ENCODE measurements at places on chromosomes 2 and 18. TPM values are rescaled to one million over a fixed set of nuclear protein-coding genes. Genes with fewer than 3 reads are reported as not detected.

Gene RNF144A
- 40.2 TPM for total RNA-seq

Gene ZNF521
- 58.7 TPM for total RNA-seq

Gene PDE11A
- 0.27 TPM for total RNA-seq

GRCh38 chr2:43421194-43421593 is 174.6 kb downstream of the THADA start:
- DNase-seq, result no peak
- H3K4me1 ChIP-seq, result no peaks in the 10 kb centered on the region
- H3K4me3 ChIP-seq, result no peak overlapping the region
- no peaks in the 10 kb centered on the region for H3K27me3 ChIP-seq
- H3K36me3 ChIP-seq, result no peaks in the 10 kb centered on the region

GRCh38 chr2:80073134-80073561 is 231.4 kb downstream of the LRRTM1 start:
- peak overlapping the region; percentile 2 for H3K4me3 ChIP-seq
- H3K27me3 ChIP-seq, result peaks cover 2% of the 10 kb centered on the region
- peak overlapping the region; percentile 54 for H3K27ac ChIP-seq

Measured in glutamatergic neuron (in vitro differentiated cells).